Hematopoietic multipotent progenitor cell treated with erythropoietin and hydrocortisone succinate and interleukin-3 and kit ligand, for 6 days (in vitro differentiated cells): ENCODE measurements at places on chromosomes 1 and 21.

- DNase-seq, result no peak
Observed at GRCh38 chr1:231636157-231636556, 9.6 kb downstream of the DISC1 start.

DNA sequence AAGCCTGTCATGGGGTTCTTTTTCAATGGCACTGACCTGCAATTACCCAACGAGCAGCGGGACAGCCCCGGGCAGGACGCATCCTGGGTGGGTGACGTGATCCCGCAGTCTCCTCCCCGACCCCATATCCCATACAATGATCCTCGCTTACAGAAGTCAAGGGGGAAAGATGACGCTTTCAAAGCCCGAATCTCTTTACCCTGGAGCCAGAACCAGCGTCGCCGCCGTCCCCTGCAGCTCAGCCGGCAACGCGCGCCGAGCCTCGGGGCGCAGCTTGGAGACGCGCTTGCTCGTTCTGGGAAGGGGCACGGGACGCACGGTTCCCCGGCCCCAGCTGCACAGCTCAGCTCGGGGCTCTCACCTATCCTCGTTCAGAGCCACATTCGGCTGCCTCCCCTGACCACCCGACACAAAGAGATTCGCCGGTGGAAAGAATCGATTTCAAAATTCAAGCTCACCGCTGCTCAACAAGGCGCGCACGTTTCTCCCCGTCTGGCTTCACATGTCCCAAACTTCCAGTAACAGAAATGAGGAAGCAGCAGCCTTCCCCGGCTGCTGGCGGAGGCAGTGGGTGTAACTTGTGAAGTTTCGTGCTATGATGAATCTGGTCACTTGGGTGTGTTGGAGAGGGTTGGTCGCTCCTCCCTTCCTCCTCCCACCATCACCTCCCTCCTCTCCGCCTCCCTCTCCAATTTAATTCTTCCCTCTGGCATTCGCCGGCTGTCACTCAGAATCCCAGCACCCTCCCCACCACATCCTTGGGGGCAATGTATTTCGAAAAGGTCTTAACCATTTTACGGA is at the start of gene TIAM1:
Gene TIAM1 (minus strand): TSS at position 582 of the 801 bp plus-strand sequence. CDS start 77,289 bp downstream, outside the sequence.
- peak; percentile 15 for DNase-seq

DNA sequence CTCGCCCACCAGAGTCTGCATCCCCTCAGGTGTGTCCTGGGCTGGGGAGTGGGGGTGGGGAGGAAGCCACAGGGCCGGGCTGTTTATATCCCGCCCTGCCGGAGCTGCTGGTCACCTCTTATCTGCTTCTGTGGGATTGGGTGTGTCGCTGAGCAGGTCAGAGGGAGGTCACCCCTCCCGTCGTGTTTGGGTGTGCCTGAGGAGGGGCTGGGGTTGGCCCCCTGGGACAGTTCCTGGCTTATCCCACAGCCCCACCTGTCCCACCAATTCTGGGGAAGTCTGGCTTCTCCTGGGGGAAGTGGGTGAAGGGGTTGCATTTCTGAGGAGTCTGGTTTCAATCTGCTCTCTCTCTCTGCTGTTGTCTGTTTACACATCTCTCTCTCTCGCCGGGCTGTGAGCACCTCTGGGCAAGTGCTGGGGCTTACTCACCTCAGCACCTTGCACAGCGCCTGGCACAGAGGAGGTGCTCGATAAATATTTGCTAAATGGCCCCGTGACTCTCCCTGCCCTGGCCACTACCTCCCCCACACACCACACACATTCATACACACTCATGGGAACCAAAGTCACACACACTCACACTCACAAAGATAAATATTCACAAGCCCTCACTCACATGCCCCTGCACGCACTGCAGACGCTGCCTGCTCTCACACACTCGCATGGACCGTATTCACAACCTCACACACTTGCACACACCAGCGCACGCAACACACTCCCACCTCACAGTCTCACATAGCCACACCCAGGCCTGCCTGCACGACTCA is 8.3 kb downstream of the ELF3 start:
- DNase-seq, result peak; percentile 57

GRCh38 chr1:154225370-154225769 is 4.6 kb downstream of the UBAP2L start:
- DNase-seq, result no peak

DNA sequence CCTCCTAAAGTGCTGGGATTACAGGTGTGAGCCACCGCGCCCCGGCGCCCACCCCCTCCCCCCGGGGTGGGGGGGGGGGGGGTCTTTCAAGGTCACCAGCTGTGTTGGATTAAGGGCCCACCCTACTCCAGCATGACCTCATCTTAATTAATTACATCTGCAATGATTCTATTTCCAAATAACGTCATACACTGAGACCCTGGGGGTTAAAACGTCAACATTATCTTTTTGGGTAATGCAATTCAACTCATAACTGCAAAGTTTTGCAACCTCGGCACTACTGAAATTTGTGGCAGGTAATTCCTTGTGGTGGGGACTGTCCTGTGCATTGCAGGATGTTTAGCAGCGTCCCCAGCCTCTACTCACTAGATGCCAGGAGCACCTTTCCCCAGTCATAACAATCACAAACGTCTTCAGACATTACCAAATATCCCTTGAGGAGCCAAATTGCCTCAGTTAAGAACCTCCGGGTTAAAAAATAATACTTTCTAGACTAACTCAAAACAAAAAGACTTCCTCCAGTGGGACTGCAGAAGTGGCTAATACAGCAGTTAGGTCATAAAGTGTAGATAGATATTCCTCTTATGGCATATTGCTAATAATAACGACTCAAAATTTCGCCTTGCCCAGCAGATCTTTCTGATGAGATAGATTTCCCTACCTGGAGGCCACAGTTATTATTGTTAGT is 233.0 kb upstream of the KAZN start:
- DNase-seq, result no peak

- DNase-seq, result no peak
Observed at GRCh38 chr1:6178751-6179563, 1.2 kb downstream of the CHD5 start.
